ENCODE measurements at places on chromosomes 16 and 17.

DNA sequence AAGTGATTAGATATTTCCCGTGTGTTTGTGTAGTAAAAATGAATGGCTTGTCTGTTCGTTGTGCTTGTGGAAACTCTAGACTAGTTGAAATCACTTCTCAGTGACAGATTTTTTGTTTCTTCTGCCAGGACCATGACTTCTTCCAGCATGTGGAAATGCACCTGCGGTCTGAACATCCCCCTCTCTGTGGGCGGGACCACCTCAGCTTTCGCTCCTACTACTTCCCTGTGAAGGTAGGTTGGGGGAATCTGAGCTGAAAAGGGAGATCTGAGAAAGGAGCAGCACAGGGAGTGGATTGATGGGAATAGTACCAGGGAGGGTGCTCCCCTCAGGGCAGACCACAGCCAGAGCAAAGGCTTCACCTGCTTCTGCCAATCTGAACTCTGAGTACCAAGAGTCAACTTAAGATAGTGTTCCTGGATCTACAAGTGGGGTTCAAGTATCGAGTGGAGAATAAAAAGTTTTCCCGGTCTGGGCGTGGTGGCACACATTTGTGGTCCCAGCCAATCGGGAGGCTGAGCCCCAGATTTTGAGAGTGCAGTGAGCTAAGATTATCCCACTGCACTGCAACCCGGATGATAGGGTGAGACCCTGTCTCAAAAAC is 47.5 kb downstream of the SF3B3 start:
- no peak for DNase-seq

- DNase-seq = no peak
These were observed 227.3 kb upstream of the RPL38 start for GRCh38 chr17:73976147-73976546.

DNA sequence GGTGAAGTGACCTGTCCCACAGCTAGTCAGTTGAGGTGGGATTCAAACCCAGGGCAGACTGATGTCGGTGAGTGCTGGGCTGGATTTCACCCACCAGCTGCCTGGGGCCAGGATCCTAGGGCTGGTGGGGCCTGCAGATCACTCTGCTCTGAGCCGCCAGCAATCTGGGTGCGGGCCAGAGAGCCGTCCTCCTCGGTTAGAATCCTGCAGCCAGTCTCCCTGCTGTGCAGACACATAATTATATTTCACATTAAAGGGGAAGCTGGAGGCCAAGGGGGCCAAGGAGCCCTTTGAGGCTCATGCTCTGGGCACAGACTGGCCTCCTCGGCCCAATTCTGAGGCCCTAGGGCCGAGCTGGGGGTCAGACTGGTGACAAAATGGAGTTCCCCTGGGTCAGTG is 996 bp upstream of the KCNJ12 start:
- no peak for DNase-seq

DNA sequence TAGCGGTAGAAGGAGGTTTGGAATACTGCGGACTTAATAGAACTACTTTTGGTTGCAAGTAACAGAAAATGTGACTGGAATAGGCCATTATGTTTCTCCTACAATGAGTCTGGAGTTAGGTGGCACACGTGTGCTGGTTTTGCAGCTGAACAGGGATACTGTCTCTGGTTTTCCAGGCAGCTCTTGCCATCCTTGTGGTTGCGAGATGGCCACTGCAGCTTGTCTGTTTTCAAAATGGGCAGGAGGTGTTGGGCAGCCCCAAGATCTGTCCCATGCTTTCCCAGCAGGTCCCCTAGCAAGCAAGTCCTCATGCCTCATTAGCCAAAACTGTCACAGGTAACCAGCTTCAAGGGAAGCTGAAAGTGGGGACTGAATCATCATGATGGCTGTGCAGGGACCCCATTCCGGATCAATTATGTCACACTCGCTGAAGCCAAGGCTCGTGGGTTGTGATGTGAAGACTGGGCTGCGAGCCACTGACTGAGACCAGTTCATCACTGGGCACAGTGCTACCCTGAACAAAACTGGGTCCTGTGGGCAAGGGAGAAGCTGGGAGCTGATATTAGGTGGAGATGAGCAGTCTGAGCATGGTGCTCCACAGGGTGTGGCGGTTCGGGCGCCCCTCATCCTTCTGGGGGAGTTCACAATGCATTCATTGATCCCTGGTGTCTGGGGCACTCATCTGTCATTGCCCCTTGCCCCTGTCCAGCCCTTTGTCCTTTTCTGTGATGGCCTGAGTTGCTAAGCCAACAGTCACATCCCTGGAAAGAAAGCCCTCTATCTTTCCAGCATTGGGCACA is 82.1 kb downstream of the KSR1 start:
- DNase-seq = no peak

- no peak for DNase-seq
These were observed 4.3 kb downstream of the GDE1 start for GRCh38 chr16:19517424-19518089.

DNA sequence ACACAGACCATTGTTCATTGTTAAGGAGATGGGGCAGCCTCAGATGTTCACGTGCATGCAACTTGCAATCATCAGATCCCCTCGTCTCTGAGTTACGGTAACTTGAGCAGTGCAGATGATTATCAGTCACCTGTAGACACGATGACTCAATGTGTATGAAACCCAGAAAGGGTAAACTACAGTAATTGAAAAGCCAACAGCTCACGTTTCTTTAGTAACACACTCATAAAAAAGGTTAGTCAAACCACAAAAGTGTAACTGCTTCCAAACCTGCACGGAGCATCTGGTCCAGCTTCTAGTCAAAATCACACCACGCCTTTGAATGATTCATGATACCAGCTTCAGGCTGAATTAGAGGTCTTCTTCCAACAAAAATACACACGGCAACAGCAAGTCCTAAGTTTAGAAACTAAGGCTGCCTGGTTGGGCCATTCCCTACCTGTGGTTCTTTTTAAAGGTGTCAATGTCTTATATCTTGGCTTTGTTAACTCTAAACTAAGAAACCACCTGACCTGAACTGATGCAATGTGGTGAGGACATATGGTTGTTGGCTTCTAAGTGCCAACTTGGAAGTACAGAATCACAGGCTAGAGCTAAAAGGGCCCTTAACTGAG is 32.3 kb downstream of the GRB7 start:
- peak; percentile 69 for DNase-seq

GRCh38 chr17:81116704-81117103 is 48.6 kb upstream of the PVALEF start:
- DNase-seq = no peak

DNA sequence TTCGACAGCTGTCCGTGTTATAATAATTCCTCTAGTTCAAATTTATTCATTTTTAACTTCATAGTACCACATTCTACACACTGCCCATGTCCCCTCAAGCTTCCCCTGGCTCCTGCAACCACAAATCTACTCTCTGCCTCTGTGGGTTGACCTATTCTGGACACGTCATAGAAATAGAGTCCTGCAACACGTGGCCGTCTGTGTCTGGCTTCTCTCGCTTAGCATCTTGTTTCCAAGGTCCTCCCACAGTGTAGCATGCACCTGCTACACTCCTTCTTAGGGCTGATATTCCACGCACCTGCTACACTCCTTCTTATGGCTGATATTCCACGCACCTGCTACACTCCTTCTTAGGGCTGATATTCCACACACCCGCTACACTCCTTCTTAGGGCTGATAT is 16.5 kb downstream of the SCGB1C2 start:
- no peak for DNase-seq

GRCh38 chr17:19648475-19649273 is at the start of gene ALDH3A2:
Gene ALDH3A2 (plus strand): TSS chr17:19648751. CDS start chr17:19648972, 221 bp downstream.
- DNase-seq = peak; percentile 98

DNA sequence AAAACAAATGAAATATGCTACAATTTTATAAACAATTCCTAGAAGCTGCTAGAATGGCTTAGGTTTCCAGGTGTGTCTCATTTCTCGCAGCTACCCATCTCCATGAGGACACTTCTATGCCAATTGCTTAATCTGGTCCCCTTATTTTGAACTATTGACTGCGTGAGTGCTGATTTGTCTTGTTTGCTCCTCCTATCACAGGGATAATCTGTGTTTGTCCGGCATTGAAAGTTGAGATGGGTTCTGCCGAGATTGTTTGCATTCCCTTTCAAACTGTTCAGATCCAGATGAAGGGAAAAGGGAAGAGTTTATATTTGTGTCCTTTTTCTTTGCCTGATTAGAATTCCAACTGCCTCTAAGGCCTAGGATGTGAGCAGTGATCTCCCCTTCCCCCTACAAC is 21.7 kb upstream of the COX10 start:
- no peak for DNase-seq

DNA sequence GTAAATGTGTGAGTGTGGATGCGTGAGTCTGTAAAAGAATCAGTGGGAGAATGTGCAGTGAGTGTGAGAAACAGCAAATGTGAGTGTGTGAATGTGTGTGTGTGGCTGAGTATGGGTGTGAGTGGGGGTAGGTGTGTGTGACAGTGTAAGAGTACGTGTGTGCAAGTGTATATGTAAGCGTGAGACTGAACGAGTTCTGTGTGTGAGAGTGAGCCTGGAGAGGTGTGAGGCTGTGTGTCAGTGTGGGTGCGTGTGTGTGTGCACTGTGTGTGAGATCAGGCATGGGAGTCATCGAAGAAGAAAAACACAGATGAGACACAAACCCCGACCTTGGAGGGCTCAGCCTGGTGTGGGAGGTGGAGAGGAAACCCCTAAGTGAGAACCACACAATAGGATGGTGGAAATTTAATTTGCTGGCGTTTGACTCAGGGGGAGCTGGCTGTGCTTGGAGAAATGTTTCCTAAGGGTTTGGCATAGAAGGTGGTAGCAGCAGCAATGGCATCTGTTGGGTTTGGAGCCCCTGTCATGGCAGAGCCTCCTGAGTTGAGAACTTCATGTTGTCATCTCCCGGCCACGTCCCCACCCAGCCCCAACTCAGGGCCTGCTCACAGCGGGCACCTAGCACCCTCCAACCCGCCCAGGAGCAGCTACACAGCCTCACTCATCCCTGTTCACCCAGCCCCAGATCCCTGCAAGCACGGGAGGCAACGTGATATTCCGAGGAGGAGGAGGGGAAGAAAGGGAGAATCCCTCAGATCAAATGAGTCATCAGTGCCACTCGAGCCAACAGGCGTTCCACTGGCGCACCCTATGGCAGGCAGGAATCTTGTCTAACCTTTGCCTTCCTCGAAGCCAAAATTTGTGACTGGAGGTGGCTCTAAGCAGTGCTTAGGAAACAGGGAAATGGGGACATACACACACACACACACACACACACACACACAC is 14.3 kb upstream of the NUBP1 start:
- DNase-seq = no peak

DNA sequence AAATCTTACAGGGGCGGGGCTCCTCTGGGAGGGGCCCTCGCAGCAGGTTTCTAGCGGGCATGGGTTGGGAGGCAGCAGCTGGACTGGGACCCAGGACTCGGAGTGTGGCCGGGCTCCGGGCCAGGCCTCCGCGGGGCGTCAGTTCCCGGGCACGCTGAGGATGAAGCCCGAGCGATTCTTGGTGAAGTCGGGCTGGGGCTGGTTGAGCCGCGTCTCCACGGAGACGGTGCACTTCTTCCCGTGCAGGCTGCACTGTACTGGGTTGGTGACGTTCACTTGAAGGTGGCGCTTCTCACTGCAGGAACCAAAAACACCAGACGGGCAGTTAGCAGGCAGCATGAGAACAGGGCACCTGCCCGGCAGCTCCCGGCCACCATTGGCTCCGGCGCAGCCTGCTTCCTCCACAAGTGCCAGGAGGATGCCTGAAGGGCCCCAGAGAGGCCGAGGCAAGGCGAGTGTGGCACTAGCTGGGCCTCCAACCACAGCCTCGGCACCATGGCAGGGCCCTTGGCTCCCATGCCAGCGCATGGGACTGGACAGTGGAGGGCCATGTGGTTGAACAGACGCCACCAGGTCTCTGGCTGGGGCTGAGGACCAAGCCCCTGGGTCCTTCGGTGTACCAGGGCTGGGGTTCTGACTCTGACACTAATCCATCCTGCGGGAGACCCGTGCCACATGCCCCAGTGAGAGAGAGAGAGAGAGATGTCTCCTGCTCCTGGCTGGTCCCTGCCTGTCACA is 8.0 kb downstream of the CDK5R1 start:
- no peak for DNase-seq

DNA sequence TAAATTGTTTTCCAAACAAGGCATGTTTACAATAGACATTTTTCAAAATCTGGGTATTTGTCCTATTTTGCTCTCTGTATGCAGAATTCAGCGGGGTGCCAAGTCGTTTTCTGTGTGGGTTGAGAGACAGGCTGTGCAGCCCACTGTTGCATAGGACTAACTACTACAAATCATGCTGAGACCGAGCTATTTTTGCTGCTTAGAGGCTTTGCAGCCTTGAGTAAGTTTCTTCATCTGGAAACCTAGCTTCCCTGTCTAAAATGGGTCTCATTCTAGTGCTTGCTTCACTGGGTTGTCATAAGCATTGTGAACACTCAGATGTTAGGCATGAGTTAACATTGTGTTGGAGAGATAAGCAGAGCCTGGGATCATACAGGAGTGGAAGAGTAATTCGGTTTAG is 1.3 kb downstream of the PRPSAP2 start:
- DNase-seq = peak; percentile 47

DNA sequence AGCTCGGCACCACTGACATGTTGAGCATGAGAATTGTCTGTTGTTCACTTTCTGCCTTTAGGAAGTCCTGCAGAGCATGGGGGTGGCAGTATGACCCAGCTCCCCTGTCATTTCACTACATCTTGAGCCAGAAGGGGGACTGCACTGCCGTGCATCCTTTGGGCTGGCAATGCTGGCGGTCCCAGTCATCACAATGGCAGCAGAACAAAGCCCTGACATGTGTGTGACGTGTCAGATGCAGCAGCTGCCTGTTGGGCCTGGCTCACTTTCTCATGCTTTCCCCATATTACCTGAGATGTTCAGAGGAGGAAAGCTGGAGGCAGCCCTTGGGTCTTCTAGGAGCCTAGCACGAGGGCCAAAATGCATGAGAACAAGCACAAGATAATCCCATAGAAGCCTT is 6.3 kb upstream of the ABAT start:
- DNase-seq = no peak

DNA sequence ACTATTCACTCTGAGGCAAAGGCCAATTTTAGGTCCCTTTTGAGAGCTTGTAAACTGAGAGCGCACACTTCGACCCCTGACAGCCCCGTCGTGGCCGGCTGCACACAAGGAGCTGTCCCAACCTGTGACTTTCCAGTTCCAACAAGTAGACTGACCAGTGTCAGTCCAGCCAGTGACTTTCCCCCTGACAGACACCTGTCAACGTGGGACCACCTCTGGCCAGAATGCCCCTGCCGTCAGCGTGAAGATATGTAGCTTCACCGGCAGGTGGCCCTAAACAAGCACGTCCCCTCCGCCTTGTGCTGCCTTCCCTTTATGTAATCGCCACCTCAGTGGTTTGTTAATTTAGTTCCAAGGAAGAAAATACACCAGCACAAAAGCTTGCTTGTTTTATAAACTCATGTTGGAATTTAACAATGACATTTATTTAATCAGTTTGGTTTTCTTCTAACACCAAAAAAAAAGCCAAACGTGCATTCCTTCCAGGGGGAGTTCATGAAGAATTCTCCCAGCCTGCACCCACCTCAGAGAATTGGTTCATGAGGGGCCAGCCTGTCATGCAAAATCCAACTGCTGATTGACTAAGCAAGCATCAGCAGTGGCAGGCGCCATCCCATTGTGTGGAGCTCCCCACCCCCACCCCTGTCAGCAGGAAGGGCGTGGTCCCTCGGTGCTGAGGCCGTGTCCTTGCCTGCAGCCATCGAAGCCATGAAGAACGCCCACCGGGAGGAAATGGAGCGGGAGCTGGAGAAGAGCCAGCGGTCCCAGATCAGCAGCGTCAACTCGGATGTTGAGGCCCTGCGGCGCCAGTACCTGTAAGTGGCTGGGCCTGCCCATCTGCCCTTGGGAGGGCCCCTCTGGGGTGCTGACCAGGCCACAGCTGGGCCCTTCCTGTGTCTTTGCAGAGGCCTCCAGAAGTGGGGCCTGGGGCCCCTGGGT is 33.9 kb downstream of the PLD6 start:
- no peak for DNase-seq

- DNase-seq = no peak
These were observed 312.2 kb upstream of the GOT2 start for GRCh38 chr16:59046335-59046734.

- no peak for DNase-seq
These were observed 20.7 kb upstream of the SLC35B1 start for GRCh38 chr17:49728425-49728824.

All from activated CD8-positive, alpha-beta memory T cell treated with anti-CD3 and anti-CD28 coated beads for 24 hours (primary cell).